ENCODE measurements at places on chromosomes 7 and 10.

GRCh38 chr10:119445311-119445934 lies 97.1 kb downstream of the RGS10 start:
- peak; percentile 88 for DNase-seq

- DNase-seq, result no peak
These were observed 7.3 kb upstream of the RHOBTB1 start for GRCh38 chr10:60951272-60951724.

DNA sequence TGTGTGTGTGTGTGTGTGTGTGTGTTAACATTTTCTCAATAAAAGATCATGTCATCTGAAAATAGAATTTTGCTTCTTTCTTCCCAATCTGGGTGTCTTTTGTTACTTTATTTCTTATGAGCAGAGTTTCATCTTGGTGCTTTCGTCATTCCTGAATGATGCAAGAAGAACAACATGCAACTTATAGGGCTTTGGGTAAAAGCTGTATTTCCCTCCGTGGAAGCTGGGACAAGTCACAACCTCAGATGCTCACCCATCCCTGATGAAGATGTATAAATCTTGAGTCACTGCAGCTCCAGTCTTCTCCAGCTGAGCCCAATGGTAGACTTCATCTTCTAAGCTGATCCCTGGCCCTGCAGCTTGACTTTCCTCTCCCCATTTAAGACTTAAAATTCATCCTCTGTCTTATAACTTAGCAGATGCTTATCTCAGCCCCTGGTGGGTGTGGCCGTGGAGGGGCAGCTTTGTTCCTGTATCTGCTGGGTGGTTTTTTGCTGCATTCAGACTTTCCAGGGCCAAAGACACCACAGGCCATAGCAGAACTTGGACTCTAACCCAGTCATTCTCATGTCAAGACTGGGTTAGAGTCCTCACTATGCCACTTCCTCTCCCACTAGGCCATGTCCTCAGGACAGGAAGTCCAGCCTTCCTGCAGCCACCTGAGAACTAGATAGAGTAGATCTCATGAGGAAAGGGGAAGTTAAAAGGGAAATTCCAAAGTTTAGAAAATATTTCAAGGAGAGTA lies 356.4 kb downstream of the TNS3 start:
- DNase-seq, result peak; percentile 60

GRCh38 chr10:52965938-52966401 lies 193.4 kb upstream of the MBL2 start:
- peak; percentile 10 for DNase-seq

DNA sequence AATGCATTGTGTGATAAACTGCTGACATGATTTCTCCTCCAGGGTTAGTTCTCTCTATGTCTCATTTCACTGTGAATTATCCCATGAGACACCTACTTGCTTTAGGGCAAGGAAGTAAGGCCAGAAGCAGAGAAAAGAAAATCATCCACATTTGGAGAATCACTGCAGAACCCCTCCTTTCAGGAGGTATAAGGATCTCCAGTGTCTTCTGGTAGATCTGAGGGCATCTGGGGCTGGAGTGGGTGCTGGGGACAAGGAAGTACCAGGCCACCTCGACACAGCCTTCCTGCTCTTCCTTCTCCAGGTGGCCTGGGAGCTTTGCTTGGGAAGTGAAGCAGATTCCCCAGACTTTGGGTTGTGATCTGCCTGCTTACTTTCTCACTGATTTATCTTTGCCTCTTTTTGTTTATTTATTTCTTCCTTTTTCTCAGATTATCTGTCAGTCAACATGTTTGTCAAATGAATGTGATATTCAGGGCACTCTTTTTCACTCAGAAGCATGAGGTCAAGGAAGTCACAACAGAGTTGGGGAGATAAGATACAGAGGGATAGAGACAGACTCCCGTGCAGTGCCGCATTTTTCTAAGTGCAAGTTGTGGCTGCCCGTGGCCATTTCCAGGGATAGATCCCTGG lies 12.4 kb upstream of the CAMK2G start:
- DNase-seq, result no peak
